ENCODE measurements at places on chromosomes 2 and 18.
A peak's percentile ranks its signal among the peaks of the same experiment; 100 is the strongest.

DNA sequence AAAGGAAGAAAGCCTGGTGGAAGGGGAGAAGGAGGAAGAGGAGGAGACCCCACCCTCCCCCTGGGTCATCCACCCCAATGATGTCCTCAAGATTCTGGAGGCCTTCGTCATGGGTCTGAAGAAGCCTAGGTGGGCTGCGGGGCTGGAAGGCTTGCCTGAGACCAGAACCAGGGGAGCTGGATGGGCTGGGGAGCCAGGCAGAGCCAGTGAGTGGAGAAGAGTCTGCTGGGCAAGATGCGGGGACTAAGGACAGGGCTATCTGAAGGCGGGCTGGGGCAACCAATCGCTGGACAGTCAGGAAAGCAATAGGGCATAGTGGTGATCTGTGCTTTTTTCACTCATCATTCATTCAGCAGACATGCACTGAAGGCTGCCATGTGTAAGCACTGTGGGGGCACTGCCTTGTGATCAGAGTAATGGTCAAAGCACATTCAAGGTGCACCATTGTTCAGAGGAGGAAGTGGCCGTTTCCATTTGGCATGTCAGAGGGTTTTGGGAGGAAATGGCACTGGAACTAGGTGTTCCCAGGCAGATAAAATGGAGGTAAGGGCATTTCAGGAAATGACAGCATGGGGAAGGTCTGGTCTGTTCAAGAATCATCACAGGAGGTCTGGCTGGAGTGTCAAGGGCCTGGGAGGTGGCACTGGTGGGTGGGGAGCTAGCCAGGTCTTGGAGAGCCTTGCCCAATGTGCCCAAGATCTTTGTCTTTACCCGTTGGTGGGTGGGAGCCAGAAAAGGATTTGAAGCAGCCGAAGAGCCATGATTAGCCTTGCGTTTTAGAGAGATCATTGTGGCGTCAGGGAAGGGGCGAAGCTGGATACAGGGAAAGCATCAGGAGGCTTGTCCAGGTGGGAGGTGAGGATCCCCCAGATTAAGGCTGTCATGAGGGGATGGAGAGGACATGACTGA is 24.2 kb downstream of the OTOF start:
- no peak for DNase-seq

GRCh38 chr2:158221063-158222020 is 119.7 kb downstream of the UPP2 start:
- DNase-seq, result no peak

DNA sequence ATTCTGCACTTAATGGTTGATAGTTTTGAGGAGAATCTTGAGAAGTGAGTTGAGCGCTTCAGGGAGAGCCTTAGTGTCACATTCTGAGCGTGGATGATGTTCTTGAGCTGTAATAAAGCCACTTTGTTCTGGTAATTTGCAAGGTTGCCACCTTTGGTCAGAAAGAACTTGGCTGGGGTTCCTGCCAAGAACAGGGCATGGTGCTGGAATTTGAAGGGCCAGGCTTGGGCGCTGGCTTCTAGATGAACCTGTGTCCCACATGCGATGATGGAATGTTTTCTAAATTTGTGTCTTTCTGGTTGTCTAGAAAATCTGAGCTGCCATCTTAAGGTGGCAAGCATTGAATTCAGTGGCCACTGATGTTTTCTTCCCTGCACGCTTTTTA is 124.1 kb upstream of the EML6 start:
- DNase-seq, result peak; percentile 75

DNA sequence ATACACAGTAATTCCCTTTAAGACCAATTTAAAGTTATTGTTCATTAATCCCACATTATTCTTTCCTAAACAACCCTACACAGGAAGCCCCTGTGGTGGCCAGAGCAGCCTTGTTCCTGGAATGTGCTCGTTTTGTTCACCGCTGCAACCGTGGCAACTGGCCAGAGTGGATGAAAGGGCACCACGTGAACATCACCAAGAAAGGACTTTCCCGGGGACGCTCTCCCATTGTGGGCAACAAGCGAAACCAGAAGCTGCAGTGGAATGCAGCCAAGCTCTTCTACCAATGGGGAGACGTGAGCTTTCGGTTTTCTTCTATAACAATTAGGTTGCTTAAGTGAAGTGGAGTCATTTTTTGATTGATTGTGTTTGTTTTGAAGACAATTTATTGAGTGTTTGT is 101.0 kb downstream of the UNC80 start:
- DNase-seq, result no peak

- no peak for DNase-seq
These were observed 96.6 kb upstream of the NOSTRIN start for GRCh38 chr2:168705534-168706470.

All from left lobe of liver (tissue), 2 donors.